ENCODE measurements at places on chromosomes 5 and 9.

GRCh38 chr5:144315994-144316634, 145.4 kb downstream of the KCTD16 start:
- DNase-seq: no peak

GRCh38 chr5:107470295-107470582, 200.5 kb downstream of the EFNA5 start:
- DNase-seq: peak; percentile 15

DNA sequence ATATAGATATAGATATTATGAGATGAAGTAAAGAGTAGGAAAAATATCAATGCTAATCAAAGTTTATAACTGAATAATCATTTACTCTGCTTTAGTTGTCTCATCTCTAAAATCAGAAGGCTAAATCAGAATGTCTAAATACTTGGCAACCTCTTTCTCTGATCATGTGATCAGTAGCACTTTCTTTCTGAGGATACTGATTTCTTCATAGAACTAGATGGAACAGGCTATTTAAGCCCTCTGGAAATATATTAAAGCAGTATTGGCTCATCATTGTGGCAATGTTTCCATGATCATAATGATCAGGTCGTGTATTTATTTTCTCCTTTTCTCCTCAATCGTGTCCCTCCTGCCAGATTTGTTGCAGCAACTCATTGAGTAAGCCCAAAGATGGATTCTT, 109.7 kb downstream of the KCNN2 start:
- no peak for DNase-seq

- no peak for DNase-seq
These were observed 77.2 kb downstream of the ITGA1 start for GRCh38 chr5:52864884-52865283.

- peak; percentile 57 for DNase-seq
These were observed 203.3 kb downstream of the ADAMTS12 start for GRCh38 chr5:33688526-33688925.

GRCh38 chr9:101220341-101220740, 164.5 kb downstream of the BAAT start:
- DNase-seq: no peak

- DNase-seq: peak; percentile 20
These were observed 497.9 kb downstream of the ARHGEF28 start for GRCh38 chr5:74123929-74124328.

- DNase-seq: no peak
These were observed 142.1 kb upstream of the GLRA1 start for GRCh38 chr5:152066784-152067183.

- DNase-seq: peak; percentile 86
These were observed 19.2 kb upstream of the SMC2 start for GRCh38 chr9:104074876-104075275.

DNA sequence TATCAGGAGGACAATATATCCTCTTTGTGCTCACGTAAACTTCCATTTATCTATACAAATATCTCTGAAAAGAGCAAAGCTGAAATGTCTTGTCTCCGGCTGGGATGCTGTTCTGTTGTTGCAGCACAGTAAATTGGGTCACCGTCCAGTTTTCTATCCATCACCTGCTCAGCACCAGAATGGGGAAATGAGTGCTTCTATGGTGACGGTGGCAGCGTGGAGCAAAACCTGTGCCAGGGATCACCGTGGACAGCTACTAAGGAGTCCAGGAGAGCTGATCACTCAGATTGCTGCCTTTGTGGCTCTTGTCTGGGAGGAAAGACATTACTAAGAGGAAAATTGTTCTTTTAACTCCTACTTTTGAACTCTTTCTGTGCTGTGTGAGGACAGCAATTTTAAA, 531.6 kb downstream of the PSAT1 start:
- DNase-seq: no peak

DNA sequence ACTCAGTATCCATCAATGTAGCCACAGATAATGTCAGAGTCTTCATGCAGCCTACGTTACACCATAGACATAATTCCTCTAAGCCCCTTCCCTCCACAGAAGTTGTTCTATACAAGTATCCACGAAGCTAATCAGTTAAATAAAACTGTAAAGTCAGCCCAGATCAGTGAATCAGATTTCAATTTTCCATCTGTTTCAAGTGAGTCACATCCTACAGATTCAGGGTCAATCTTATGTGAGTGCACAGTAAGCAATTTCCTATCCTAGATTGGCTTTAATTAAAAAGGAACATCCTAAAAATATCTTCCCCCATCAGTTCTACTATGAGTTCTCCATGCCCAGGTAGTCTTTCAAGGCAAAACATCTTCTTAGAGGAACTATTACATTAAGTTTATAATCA, 402.5 kb downstream of the EFNA5 start:
- DNase-seq: no peak

- peak; percentile 11 for DNase-seq
These were observed 110.0 kb upstream of the SPOCK1 start for GRCh38 chr5:137609127-137609526.

Data from fibroblast of the aortic adventitia (primary cell).